ENCODE measurements at places on chromosomes 6 and 20.

DNA sequence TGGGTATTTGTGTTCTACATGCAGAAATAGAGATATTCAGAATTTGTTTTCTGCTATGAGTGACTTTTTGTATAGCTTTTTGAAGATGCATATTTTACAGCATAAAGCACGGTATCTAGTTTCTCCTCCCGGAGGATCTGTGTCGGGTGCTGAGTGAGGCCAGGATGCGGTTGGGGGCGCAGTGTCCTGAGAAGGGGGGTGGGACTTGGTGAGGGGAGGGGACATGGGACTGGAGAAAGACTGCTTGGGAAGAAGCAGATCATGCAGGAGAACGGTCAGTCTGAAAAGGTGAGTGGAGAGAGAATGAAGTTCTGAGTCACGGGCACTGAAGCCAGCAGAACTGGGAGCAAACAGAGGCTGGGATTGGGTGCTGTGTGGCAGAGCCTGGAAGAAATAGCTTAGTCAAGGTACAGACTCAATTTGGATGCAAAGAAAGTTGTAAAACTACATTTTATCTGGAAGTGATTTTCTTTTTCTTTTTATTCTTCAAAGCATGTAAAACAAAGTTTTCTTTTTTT lies 44.0 kb downstream of the STX11 start:
- no peak for DNase-seq

DNA sequence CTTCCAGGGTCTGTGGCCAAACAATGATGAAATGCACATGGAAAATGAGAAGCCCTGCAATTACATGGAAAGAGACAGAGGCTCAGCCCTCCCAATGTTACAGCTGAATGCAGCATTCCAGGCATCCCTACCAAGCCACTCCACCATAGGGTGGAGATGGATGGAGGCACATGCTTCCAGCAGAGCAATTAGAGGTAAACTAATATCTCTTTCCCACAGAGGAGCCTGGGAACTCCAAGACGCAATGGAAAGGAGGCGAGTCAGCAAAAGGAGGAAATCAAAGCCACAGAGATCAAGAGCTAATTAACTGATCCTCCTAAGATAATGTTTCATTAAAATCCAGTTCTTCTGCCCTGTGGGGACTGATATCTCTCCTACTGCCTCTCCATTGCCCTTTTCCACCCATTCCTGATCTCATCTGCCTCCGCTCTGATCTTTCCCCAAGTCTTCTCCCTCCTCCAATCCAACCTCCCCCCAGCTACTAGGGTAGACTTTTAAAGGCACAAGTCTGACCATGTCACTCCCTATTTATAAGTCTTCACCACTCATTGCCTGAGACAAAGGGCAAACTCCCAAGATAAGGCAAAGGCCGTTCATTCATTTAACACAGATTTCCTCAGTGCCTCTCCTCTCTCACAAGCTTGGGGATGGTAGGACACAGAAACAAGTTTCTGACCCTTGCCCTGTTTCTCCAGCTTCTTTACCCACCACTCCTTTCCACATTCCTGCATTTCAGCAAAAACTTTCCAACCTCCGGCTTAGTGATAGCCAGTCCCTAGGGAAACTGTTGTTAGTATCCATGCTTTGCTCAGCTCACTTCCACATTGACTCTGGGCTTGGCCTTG lies 14.3 kb upstream of the KCNB1 start:
- DNase-seq = no peak

DNA sequence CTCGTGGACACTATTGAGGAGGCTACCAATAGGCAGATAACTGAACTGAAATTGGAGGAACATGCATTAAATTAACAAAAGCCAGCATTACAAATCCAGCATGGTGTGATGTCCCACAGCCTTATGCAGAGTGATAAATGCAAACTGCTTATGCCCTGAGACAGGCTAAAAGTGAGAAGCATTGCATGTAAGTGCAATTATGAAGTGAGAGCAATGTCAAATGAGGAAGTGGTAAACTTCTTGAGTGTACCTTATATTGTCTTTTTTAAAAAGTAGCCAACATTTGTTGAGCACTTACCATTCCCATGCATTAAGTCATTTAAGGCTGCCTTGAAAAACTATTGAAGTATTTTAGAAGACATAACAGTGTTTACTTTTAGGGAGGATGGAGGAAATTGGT lies 212.2 kb downstream of the TBC1D7 start:
- DNase-seq = no peak

- no peak for DNase-seq
Observed at GRCh38 chr6:71351190-71351589, 62.6 kb downstream of the OGFRL1 start.

DNA sequence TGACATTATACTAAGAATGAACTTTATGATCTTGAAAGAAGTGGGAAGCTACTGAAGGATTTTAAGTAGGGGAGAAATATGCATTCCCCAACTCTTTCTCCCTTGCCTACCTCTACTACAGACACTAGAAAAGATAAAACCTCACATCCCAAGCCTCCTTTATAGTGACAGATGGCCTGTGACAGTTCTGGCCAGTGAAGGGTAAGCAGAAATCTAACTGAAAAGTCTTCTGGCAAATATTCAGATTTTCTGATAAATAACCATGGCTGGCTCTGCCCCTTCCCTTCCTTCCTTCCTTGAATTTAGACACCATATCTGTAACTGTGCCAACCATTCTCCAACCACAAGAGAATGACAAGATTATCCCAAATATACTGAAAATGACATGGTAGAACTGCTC lies 10.2 kb upstream of the BEND6 start:
- no peak for DNase-seq

DNA sequence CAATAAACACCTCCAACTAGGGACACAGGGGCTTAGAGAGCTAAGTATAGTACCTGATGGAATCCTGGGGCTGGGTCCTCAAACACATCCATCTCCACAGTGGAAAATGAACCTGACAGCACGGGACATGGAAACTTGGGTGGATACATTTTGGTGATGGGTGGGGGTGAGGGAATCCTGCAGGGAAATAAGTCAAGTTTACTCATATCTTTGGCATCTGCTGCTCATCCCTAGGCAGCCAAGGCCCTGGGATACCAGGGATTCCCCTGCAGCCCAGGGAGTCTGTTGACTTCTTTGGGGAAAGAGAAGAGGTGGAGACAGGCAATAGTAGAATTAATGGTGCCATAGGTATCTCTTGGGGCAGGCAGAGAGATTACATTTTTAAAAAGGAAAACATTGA lies 6.6 kb downstream of the APOBEC2 start:
- DNase-seq = no peak

GRCh38 chr6:106927531-106928398 lies 46.8 kb downstream of the CD24 start:
- DNase-seq = no peak

GRCh38 chr20:57215826-57216471 lies 50.5 kb downstream of the BMP7 start:
- DNase-seq = no peak

- peak; percentile 6 for DNase-seq
Observed at GRCh38 chr20:17611540-17612286, 41.8 kb downstream of the DSTN start.

- DNase-seq = no peak
Observed at GRCh38 chr6:156164701-156165452, 612.3 kb upstream of the ARID1B start.

DNA sequence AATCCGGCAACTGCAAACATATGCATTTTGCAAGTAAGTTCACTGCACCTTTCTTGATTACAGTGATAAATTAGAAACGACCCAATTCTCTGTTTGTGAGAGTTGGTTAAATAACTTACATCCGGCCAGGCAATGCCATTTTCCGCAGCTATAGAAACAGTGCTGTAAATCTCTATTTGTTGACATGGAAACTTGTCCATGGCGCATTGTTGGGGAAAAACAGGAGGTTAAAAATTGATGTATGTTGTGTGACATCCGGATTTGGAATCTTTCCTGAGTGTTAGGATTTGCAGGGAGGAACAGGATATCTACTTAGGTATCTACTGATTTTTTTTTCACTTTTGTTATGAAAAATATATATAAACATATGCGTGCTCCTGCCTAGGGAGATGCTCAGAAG lies 66.5 kb downstream of the DLGAP4 start:
- DNase-seq = no peak

DNA sequence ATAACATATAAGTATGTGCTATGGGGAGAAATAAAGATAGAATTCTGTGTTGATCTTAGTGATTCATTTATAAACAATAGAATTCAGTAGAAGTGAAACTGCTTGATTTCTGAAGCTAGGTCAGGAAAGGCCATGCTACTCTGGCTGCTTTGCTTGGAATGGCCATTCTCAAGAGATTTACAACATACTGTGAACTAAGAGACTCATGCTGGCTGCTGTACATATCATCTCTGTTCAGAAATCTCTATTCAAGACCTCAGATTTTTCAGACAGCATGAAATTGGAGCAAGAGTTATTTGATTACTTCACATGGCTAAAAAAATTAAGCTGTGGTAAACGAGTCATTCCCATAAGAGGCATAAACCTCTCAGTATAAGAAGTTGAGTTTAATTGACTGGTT lies 662.6 kb downstream of the BCKDHB start:
- no peak for DNase-seq

DNA sequence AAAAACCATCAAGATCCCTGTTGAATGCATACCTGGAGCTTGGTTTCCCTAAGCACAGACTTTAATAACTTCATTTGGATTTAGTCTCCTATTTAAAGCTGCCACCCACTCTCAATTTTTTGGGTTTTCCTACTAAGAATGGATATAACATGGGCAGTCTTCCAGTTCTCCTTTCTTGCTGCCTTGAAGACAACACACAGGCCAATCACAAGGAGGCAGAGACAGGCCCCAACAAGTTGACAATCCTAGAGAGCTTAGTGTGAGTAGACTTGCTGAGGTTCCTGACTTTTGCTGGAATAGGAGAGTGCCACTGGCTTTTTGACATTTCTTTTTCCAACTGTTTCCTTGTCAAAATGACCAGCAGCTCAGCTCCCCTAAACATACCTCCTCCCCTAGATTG lies 112.3 kb upstream of the ESR1 start:
- DNase-seq = peak; percentile 40

DNA sequence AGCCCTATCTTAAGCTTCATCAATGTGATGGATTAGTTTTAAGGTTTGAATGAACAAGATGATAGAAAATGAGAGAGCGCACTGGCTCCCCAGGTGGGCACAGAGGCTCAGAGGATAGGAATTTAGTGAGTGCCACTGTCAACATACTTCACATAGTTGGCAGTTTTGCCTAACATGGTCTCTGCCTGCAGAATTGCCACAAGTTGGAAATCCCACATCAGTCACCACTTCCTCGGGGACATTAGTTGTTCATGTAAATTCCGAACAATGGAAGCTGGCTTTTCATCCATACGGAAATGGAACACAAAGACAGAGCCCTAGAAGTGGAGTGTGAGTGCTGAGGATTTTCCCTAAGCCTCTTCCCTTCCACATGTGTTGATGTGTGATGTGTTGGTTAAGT lies 123.9 kb upstream of the PHACTR1 start:
- DNase-seq = no peak

DNA sequence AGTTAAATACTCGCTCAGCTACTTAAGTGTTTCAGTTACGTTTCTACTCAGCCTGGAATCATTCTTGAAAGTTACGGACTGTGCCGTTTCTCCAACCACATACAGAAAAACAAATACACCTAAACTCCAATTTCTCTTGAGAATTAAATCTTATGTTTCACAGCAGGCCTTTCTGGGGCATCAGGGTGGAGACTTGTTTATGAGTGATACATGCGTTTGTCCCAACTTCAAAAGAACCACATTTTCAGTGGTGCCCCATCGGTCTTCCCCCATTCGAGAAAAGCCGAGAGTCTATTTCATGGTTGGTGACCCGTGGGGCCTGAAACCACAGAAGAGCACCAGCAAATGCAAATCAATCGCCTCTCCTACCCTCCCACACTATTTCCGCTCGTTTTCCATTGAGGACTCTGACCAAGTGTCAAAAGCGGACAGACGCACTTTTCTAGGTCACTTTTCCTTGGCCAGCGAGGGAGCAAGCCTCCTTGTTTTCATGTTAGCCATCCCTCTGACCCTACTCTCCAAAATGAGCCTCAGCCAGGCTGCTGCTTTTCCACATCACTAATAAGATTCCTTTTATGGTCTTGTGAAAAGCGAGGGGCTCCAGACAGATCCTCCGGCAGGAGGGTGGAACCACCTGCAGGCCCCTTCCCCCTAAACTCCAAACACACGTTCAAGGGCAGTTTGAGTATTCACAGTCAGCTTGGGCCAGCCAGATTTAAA lies 3.1 kb downstream of the JAG1 start:
- no peak for DNase-seq

GRCh38 chr6:3808759-3809514 lies 40.2 kb upstream of the FAM50B start:
- no peak for DNase-seq

- no peak for DNase-seq
Observed at GRCh38 chr6:88262332-88262731, 96.2 kb upstream of the CNR1 start.

- no peak for DNase-seq
Observed at GRCh38 chr6:157514659-157515496, 133.9 kb downstream of the ZDHHC14 start.

DNA sequence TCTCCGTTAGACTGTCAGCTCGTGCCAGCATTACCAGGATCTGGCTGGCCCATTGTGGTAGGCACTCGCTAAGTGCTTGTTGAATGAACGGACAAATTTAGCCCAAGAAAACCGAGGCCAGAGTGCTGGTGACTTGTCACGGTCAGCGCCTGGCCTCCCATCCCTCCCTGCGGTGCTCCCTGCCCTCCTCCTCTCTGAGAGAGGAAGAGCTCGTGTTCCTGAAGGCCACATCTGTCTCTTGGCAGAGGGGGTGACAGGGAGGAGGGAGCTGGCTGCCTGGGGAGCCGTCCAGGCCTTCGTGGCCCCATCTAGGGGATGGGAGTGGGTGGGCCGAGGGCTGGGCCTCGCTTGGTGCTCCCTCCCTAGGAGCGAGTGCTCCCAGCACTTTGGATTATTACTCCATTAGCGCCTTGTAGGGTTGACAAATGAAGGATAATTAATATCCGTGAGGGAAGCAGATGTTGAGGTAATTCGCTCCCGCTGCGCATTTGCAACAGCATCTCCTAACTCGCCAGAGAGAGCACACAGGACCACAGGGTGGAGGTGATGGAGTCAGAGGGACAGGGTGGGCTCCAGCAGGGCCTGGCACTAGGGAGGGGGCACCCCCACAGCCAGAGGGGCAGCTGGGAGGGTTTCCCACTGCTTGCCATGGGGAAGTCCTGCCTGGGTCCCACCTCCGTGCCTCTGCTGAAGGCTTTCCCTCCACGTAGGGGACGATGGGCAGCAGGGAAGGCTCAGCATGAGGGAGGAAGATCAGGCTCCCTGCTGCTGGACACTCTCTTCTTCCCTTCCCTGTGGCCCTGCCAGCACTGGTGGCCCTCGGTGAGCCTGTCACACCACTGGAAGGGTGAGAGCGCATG lies 37.0 kb downstream of the VSTM2L start:
- DNase-seq = no peak

GRCh38 chr6:147709396-147710272 lies 201.1 kb downstream of the SAMD5 start:
- DNase-seq = no peak

All from epithelial cell of prostate (primary cell).